ENCODE measurements at places on chromosomes 7 and 10.

DNA sequence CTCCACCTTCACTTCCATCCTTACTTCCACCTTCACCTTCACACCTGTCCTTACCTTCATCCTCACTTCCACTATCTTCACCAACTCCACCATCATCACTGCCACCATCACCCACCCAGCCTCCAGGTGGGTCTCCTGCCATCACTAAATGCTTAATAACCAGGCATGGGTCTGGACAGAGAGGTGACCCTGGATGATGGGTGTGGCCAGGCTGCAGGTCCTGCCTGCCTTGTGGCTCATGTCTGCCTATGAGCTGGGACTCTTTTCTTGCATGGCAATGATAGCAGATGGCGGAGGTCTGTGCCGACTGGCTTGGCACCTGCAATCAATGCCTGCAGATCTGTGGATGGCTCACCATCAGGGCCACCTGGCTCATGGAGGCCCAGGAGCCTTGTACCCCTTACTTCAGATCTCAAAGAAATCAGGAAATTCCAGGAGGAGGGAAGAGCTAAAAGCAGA lies 60.1 kb upstream of the ELN start:
- DNase-seq: no peak

DNA sequence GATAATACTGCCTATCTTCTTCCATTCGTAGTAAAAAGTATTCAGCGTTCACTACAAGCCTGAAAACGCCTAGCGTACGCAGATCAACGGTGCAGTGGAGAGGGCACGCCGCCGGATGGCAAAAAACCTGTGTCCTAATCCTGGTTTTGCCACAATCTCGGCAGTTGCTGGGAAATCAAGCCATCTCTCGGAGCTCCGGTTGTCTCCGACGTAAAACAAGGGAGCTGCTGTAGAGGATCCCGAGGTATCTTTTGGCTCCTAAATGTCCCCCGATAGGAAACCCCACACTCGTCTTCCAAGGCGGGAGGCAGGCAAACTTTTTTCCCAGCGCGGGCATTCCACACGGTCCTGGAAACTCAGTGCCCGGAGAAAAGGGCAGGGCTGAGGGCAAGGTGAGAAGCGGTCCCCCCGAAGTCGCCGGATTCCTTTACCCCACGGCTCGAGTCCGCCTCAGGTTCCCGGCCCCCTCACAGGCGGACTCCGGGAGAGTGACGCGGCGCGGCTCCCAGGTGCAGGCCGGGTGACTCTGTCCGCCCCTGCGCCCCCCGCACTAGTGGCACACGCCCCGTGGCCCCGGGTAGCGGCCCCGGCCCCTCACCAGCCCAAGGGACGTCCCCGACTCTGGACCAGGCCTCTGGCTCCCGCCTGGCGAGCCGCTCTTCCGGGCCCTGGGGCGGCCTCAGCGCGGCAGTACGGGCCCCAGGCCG lies 649 bp downstream of the IDE start:
- peak; percentile 45 for DNase-seq

DNA sequence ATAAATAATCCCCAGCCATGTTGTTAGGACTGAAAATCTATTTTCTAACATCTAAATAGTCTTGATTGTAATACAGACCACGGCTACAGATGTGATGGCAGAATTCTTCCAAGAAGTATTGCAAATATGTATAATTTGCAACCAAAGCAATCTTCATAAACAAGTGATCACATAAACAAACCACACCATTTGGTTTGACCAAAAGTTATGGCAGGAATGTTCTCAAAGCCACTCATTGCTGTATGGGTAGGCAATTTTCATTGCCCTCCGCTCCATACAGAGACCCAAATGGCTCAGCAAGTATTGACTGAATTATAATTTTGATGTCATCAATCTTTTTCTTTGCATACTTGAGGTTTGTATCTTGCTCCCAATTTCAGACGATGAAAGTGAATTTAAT lies 19.0 kb upstream of the RHOBTB1 start:
- DNase-seq: peak; percentile 77

GRCh38 chr10:99682752-99683151 lies 23.4 kb downstream of the ENTPD7 start:
- no peak for DNase-seq

DNA sequence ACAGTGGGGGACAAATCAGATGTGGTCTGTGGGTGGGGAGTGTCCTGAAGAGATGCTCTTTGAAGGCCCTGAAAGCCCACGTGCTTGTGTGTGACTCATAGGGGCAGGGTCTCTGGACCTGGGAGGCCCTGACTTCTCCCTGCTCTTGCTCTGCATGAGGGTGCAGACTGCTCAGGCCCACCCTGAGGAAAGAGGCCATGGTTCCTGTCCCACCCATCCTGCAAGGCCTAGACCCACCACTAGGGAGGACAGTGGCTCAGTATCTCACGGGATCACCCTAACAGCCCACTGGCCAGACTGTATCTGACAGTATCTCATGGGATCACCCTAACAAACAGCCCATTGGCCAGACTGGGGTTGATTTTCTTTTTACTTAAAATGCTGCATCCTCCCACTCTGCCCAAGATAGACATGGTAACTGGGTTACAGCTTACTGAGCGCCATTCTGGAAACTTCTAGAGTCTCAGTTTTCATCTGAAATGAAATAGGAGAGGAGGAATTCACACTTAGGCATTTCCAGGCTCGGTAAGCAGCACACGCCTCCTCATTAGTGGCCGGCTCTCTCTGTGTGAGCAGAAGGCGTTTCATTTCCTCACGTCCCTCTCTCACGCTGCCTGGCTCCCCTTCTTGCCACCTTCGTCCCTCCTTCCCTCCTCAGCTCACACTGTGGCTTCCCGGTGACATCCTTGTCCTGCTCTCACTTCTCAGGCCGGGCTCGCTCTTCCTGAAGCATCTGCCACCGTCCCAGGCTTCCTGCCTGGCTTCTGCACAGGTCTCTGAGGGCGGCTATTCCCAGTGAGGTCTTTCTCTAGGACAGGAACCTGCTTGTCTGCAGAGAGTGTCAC lies 242.6 kb downstream of the GLRX3 start:
- DNase-seq: no peak

DNA sequence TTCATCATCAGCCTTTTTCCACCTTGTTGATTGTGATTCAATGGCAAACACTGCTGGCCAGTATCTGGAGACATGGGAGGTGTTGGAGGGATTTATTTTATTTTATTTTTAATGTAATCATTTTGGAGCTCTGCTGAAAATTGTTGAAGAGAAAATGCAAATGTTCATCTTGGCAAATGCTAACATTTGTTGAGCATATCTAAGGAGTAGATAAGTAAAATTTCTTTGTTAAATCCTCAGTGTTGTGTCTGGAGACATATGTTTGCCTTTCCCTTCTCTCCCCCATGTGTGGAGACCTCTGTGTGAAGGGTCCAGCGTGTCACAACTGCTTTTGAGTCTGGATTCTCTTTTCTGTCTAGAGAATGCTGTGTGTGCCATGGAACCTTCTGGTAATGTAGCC lies 300.3 kb downstream of the FZD1 start:
- no peak for DNase-seq

- no peak for DNase-seq
These were observed 75.6 kb upstream of the LRRC4 start for GRCh38 chr7:128106821-128107220.

DNA sequence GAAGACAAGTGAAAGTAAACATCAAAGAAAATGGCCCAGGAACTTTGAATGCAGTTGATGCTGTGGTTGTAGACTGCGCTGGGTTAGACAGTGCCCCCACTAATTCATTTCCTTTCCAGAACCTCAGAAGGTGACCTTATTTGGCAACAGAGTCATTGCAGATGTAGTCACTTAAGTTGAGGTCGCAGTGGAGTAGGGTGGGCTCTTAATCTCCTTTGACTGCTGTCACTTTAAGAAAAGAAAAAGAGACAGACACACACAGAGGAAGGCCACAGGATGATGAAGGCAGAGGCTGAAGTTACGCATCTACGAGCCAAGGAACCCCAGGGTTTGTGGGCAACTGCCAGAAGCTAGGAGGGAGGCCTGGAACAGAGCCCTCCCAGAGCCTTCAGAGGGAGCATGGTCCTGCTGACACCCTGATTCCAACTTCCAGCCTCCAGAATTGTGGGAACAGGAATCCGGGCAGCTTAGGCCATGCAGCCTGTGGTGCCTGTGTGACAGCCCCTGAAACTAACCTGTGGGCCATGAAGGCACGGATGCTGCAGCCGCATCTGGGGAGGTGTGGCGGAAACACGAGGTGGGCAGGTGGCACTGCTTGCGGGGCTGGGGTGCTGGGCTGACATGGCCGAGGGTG lies 107.6 kb downstream of the PRKAG2 start:
- no peak for DNase-seq

DNA sequence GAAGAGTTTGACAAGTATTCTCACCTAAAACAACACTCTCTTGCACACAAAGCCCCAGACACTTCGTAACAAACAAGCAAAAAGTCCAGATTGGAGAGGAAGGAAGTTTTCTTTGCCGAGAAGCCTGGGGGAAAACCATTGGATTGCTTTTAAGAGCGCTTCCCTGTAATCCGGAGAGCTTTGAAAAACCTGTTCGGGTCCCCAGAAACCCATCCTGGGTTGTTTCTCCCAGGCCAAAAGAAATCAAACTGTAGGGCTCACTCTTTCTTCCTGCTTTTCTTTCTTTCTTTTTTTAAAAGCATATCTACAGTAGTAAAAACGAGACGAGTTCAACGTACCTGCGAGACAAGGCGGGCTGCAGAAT lies 655 bp downstream of the SP8 start:
- DNase-seq: no peak

DNA sequence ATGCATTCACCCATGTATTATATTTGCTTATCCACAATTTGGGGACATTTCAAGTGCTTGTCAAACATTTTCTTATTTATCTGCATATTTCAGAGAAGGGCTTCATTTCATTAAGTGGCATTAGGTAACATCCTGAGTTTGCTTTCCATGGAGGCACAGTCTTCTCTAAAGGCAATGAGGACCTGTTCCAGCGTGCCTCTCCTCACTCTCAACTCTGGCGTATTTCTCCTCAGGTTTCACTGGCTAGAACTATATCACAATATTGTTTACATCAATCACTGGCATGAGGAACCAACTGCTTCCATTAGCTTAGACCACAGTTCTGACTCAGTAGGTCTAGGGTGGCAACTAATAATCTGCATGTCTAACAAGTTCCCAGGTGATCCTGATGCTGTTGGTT lies 177.2 kb downstream of the TAX1BP1 start:
- no peak for DNase-seq

DNA sequence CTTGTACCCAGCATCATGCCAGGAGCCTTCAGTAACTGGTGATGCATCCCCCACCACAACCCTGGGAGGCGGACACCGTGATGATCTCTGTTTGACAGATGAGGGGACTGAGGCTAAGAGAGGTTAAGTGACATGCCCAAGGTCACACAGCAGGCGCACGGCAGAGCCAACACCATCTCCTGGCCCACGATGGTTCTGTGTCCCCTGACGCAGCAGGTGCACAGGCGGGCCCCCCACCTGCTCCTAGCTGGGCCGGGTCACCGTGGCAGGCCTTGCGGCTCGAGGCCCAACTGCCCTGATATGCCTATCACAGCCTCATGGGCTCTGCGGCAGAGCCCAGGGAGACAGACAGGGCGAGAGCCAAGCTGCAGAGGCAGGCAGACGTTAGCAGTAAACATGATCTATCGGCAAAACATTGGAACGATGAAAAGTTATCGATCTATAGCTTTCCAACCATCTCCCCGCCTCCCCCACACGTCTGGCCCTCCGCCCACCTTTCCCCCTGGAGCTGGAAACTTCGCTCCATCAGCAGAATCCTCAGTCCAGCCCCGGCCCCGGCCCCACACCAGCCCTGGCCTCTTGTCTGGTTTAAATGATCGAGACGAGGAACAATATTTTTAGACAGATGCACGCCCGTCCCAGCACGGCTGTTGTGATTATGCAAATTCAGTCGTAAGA lies 65.9 kb downstream of the ELFN1 start:
- no peak for DNase-seq

DNA sequence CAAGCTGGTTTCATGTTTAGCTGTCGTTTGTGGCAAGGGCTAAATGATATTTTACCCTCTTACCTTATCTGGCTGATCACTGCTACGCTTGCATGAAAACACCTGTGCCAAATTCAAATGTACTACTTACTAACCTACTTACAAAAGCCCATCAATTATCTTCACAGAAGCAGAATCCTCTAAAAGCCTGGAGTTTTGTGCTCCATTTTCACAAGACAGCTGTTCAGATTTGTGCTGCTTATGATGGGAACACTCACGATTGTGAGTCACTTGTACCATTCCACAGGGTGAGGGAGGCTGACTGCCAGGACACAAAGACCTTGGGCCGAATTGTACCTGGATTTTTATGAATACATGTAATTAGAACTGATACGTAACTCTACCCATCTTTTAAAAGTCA lies 245.0 kb upstream of the NPY start:
- peak; percentile 27 for DNase-seq

DNA sequence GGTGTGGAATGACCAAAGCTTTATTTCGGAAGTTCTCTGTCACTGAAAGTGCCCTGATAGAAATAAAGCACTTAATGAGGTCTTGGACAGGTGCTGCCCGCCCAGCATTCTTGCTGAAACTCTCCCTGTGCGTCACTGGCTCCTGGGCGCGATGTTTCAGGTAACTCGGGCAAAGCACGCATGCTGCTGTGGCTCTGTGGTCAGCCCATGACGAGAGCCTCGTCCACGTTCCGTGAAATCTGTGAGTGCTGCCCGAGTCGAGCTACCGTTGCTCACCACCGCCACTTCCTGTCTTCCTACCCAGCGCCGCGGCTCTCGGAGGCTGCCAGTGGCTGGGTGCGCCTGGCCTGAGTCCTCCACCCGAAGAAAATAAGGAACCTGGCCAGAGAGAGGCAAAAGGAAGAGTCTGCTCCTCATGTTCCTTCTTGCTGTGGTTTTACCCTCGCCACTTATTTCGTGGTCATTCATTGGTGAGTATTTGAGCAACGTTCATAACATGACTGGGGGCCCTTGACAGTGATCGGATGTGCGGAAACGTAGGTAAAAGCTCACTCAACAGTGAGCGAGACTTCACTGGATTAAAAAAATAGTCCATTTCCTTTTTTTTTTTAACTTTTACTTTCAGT lies 95.5 kb downstream of the MAP3K8 start:
- DNase-seq: no peak

- DNase-seq: peak; percentile 43
These were observed 420.5 kb downstream of the RPS24 start for GRCh38 chr10:78454123-78454645.

GRCh38 chr10:62433901-62434300 lies 59.7 kb downstream of the ZNF365 start:
- no peak for DNase-seq

GRCh38 chr10:31313396-31313795 lies 5.6 kb upstream of the ZEB1 start:
- no peak for DNase-seq

DNA sequence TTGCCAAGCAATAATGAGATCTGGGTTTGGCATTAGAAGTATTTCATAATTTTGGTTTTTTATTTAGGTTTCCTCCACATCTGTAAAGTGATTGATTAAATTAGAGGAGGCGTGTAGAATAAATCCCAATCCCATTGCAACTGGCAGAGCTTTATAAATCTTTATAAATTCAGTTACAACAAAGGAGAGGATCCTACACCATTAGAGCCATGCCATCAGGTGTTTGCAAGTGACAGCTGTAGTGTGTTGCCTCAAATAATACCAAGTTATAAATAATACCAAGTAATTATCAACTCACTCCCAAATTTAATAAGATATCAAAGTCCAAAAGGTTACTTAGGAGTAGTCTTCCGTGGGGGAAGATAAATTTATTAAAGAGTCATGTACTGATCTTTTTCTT lies 62.2 kb downstream of the PODXL start:
- DNase-seq: no peak

GRCh38 chr10:22278441-22278782 lies 37.8 kb upstream of the COMMD3 start:
- no peak for DNase-seq

All from amniotic epithelial cell (primary cell).